ENCODE measurements at places on chromosomes 1 and 21.

DNA sequence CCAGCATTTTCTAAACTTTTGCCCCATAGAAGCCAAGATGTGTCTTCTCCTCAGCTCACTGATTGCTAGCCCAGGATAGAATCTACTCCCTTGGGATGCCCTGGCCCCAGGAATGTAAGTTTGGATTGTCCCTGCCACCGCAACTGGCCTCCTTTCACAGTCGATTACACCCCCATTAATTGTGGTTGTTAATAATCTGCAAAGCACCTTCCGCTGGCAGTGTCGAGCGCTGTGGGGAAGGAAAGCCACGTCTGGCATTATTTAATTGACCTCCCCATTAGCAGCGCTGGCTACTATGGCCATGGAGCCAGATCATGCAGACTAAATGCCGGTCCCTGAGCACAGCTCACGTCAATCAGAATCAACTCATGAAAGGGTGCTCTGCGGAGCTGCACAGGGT, 597.3 kb upstream of the PLXNA2 start:
- no peak for DNase-seq

DNA sequence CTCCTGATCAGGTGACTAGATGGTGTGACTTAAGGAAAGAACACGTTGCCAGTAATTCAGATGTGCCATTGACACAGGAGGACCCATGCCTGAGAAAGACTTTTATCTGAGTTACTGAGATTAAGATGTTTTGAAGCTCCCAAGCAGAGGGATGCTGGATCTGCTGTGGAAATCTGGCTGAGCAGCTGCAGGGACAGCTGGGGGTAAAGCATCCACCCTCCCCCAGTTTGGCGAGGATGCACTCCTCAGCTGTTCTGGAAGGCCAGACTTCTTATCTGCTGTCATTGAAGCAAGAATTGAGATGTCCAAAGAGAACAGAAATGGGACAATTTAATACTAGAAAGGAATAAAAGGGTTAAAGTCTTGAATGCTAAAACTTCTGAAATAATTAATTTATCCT, 25.7 kb downstream of the TTC3 start:
- no peak for DNase-seq

DNA sequence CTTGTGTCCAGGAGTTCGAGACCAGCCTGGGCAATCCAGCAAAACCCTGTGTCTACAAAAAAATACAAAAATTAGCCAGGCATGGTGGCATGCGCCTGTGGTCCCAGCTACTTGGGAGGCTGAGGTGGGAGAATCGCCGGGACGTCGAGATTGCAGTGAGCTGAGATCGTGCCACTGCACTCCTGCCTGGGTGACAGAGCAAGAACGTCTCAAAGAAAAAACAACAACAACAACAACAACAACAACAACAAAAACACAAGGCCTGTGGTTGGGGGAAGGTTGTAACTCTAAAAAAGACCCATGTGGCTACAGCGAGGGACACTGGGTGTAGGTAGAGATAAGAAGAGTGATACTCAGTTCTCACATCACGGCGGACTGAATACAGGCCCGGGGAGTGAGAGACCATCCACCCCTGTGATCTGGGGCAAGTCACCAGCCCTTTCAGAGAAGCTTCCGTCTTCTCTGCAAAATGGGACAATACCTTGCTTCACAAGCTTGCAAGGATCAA, 848 bp upstream of the CDC42 start:
- no peak for DNase-seq

- no peak for DNase-seq
Observed at GRCh38 chr1:236388332-236388731, 5.8 kb upstream of the EDARADD start.

- no peak for DNase-seq
Observed at GRCh38 chr1:213680677-213681325, 307.0 kb upstream of the PROX1 start.

DNA sequence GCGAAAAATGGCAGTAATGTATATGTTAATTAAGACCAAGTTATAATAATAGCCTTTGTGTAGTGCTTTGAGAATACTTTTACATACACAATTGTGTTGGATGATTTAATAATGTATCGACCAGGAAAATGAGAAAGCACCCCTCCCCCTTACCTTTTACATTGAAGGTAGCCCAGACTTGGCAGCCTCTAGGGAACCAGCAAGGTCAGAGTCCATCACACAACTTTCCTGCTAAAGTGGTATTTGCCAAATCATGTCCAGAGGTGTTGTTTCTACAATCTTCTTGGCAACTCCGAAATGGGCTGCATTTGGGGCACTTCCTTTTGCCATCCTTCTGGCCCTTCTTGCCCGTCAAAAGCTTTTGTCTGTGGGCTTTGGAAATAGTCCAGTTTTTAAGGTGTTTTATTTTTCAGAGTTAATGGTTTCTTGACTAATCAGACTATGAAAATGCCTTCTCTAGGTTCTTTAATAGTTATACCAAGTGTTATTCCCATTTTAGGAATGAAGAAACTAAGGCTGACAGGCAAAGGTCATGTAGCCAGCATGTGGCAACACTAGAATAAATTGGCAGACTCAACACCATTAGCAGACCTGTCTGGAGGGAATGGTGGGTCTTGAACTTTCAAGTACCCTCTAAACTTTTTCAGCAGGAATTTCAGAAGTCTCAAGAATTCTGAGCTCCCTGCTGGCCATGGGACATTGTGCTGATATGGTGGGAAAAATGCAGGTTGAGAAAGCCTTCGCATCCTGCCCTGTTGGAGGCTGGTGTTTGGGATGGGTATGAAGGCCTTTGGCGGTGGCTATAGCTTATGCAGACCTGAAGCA, 6.8 kb downstream of the ATP1A1 start:
- no peak for DNase-seq

DNA sequence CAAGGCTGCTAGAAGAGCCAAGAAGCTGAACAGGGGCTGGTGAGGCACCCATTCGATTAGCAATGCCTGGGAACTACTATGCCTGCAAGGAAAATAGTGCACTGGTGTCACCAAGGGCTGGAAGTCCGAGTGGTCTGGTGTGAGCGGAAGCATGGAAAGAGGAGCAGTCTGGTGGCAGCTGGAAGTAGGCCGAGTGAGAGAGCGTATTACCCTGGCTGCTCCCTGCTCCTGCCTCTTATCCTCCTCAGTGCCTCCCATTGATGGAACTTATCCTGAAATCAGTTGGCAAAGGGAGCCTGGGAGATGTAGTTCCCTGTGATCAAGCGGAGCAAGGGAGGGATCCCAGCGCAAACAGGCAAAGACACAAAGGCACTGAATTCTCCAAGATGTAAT, 9.6 kb downstream of the SMAP2 start:
- no peak for DNase-seq

All from HS-5 (cell line).